Colonic mucosa (tissue), 4 donors: ENCODE measurements at places on chromosomes 2 and 18.

DNA sequence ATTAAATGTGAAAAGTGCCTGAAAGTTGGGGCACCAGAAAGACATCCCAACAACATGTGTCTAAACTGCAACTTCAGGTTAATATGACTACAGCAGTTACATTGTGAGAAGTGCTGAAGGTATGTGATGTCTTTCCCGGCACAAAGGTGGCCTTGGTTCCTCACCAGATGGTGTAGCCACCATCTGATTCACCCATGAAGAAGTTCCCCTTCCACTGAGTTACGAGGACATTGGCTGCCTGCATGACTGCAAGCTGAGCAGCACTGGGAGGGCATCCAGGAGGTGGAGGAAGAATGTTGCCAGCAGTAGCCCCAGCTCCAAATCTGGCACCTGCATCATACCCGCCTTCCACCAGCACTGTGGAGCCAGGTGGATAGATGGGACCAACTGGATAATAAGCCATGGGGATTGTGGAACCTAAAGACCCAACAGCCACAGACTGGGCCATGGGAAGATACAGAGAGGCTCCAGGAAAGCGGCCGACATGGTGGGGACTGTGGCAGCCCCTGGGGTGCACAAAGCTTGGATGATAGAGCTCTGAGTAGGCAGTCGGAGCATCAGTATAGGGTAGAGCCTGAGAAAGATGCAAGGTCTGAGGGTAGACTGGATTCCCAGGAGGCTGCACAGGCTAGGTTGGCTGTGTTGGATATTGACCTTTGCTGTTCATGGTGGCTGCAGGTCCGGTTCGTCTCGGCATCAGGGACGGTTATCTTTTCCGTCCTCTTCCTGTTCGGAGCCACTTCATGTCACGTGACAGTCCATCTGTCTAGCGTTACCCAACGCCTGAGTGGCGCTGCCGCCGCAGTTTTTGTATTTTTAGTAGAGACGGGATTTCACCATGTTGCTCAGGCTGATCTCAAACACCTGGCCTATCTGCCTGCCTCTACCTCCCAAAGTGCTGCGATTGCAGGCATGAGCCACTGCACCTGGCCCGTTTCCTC, 36.9 kb downstream of the SUMO1 start:
- DNase-seq: no peak

- no peak for DNase-seq
Observed at GRCh38 chr2:45885171-45885621, 233.7 kb downstream of the PRKCE start.

GRCh38 chr18:31610286-31611205, 18.9 kb downstream of the TTR start:
- peak; percentile 45 for DNase-seq

- no peak for DNase-seq
Observed at GRCh38 chr2:70747284-70747683, 20.7 kb downstream of the ADD2 start.

GRCh38 chr18:48997681-48997984, 46.9 kb upstream of the SMAD7 start:
- no peak for DNase-seq

GRCh38 chr2:203692031-203692710, 14.3 kb upstream of the CD28 start:
- no peak for DNase-seq

DNA sequence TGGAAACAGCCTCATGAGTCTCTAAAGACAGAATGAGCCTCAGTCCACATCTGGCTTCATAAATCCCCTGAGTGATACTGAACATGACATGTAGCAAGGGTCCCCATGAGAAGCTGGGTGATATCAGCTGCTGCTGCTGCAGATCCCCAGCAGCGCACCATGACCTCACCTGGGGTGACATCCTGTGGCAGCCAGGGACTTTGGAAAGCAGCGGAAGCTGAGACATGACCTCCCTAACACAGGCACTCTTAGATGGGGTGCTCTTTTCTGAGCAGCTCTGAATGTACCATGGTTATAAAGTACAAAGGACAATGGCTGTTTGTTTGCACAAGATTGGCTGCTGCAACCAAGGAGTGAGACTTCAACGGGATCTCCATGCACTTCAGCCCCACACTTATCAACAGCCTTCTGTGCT, 74.7 kb upstream of the TMEM200C start:
- DNase-seq: no peak

GRCh38 chr2:96811917-96812316, 4.2 kb upstream of the CNNM3 start:
- no peak for DNase-seq

GRCh38 chr2:46123013-46123412, 174.2 kb upstream of the EPAS1 start:
- no peak for DNase-seq

- DNase-seq: no peak
Observed at GRCh38 chr2:48511849-48512470, 18.0 kb upstream of the STON1 start.

DNA sequence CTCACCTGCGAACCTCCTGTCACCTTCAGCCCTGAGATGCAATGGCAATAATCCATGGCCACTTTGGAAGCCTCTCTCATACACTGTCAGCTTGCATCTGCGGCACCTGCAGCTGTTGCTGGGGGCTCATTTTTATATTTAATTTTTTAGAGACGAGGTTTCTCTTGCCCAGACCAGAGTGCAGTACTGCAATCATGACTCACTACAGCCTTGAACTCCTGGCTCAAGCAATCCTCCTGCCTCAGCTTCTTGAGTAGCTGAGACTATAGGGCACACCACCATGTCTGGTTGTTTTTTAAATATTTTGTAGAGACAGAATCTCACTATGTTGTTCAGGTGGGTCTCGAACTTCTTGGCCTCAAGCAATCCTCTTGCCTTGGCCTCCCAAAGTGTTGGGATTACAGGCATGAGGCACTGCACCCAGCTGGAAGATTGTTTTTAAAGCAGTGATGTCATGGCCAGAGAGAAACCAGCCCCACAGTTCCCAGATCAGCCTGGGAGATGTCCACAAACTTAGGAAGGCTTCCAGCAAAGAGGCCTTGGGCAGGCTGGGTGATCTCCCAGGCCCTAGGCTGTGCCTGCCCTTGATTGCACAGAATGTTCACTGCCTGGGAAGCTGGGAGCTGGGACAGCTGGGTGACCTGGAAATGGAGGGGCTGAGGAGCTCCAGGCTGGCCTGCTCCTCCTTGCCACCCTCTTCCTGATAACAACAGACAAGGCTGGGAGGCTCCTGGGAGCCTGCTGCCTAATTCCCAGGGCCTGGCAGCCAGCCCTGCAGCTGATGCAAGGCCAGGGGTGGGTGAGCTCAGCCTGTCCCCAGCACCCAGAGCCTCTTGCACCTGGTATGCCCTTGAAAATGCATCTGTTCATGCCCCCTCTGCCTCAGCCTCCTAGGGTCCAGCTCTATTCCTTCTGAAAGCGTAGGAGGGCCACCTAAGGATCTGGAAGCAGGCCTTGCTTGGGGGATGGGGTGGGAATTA, 27.1 kb downstream of the SH2D6 start:
- no peak for DNase-seq

DNA sequence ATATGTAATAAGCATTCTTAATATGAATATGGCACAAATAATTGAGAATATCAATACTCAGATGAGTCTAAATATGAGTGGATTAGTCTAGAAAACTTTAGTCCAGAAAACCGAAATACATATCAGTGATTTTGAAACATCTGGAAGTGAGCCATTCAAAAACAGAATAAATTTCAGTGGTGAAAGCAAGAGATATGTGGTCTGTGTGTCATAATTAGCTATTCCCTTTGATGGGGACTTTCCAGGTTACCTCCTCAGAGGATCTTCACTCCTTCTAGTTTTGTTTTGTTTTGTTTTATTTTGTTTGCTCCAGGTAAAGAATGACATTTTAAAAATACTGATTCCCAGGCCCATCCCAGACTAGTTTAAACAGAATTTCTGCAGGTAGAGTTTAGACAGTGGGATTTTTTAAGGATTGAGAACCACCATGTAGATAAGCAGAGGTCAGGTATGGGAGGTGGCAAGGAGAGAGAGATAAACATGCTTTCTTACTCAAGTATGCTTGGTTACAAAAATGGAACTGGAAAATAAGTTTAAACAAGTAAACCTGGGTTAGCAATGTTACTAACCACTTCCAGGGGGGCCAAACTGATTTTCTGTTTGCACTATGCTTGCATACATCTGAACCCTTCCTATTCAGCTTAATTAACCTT, 70.7 kb downstream of the NABP1 start:
- DNase-seq: no peak

DNA sequence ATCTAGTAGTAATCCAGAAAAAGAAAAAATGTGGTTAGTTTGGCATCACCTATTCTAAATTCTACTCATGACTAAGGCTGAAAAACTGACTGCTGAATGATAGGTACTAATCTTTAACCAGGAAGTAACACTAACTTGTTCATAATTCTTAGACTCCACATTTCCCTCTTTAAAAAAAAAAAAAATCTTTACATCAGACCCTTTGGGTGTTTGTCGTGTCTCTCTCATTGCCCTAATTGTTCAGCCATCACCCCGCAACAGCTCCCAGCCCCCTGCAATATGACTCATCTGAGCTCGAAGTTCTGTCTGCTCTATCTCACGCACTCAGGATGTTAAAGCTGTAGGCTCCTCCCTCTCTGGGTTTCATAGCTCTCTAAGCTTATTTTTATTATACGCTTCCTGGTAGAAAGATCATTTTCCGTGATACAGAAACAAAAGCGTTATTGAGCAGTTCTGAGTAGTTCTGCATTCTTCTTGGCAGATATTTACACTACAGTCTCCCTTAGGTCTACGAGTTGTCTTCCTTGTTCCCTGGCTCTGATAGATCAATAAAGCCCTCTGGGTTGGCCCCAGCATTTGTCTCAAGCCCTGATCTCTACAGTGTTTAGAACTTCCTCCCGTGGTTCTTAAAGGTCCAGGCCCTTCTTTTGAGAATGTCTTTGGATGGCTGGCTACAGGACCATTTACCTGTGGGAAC, 95.6 kb downstream of the TNFRSF11A start:
- DNase-seq: peak; percentile 76

DNA sequence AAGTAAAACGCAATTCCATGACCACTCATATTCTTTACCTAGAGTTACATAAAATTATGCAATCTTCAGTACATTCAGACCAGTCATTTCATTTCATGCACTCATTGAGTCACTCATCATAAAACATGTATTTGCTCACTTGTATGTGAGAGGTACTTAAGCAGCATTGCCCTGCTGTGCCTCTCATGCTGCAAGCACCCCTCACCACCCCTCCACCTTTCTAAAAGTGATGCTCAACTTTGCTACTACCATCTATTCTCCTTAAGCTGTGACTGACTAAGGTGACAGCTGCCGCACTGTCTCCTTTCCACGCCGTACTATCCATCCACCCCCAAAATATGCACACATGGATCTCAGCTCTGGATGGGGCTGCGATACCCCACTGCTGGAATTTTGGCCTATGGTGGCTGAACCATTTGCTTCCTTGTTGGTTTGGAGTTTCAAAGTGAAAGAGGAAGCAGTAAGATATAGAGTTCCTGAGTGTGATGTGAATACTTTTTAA, 7.2 kb downstream of the ARHGAP25 start:
- peak; percentile 14 for DNase-seq

GRCh38 chr2:199261936-199262335, 195.8 kb downstream of the SATB2 start:
- no peak for DNase-seq

GRCh38 chr2:160241251-160242137, 41.4 kb upstream of the ITGB6 start:
- peak; percentile 77 for DNase-seq

DNA sequence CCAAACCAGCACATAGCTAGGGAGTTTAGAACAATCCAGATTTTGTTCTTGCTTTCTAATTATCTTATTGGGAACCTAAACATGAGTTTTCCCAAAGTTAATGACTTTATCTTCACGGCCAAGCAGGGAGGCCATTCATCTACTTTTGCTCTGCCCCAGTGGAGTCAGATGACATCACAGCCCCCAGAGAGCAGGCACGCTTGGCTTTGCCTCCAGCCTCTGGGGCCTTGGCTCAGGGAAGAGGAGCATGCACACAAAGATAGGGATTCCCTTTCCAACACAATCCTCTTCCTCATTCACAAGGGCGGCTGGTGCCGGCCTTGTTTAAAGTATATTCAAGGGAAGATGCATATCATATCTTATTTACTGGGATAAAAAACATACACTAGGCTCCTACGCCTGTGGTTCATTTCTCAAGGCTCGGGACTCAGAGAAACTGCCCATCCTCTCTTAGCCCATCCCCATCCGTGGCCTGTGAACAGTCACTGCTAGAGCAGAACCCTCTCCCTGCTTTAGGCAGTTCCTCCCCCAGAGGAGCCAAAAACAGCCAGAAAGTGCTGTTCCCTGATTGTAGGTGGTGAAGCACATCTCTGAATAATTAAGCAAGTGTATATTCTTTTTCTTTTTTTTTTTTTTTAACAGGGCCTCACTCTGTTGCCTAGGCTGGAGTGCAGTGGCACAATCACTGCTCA, 21.2 kb downstream of the TGFA start:
- DNase-seq: no peak

DNA sequence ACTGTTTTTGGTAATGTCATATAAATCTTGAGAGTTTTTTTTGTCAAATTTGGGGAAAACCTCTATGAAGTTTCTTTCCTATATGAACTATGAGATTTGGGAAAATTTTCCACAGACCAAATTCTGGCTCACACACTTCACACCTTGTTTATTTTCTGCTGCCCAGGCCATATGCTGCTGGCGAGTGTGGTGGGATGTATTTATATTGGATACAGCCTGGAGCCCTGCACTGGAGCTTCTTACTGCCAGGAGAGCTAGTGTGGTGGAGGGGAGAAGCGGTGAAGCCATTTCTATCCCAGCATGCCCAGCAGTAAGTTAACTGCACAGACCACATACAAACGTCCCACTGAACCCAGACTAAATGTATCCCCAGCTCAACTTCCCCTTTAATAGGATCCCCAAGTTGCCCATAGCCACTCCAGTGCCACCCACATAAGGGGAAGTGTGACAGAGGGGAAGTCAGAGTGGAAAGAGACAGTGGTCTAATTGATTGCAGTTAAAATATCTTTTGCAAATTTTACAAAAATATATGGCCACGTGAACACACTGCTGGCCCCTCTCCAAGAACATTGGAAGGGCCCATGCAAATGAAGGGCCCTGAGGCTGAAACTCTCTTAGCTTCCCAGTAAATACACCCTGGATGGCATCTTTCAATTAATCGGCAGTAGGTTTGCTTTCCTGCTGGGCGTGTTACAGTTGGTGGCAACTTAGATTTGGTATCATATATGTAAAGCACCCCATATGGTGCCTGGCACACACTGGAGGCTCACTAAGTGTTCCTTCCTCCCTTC, 146.6 kb upstream of the ITGA6 start:
- DNase-seq: no peak

DNA sequence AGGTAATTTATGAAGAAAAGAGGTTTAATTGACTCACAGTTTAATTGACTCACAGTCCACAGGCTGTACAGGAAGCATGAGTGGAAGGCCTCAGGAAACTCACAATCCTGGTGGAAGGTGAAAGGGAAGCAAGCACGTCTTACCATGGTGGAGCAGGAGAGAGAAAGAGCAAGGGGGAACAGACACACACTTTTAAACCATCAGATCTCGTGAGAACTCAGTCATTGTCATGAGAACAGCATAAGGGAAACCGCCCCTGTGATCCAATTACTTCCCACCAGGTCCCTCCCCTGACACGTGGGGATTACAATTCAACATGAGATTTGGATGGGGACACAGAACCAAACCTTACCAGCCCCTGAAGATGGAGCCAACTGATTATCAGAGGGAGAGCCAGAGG, 11.2 kb upstream of the PUM2 start:
- no peak for DNase-seq
